ENCODE measurements at places on chromosomes 6 and 20. TPM values are rescaled to one million over a fixed set of nuclear protein-coding genes. Genes with fewer than 3 reads are reported as not detected.

Gene HLA-DQB1
- total RNA-seq, result 172 TPM

Gene THBS2
- 126 TPM for total RNA-seq

Gene DNPH1
- total RNA-seq, result 49.6 TPM

Gene NMBR
- not detected for total RNA-seq

Gene HTR1E
- not detected for total RNA-seq

Gene PRDM13
- not detected for total RNA-seq

Gene OR12D3
- not detected for total RNA-seq

Gene DDX27
- 22.2 TPM for total RNA-seq

Gene PSORS1C2
- not detected for total RNA-seq

Gene SEC63
- total RNA-seq, result 115 TPM

Measured in left lung (tissue), 14 donors.